Right ventricle myocardium inferior (tissue), 1 donor: ENCODE measurements at places on chromosomes 12 and 14. TPM values are rescaled to one million over a fixed set of nuclear protein-coding genes. Genes with fewer than 3 reads are reported as not detected.

The TAS2R14 gene
- total RNA-seq: 0.38 TPM

The HEATR5A gene
- 48.1 TPM for total RNA-seq

- DNase-seq: peak; percentile 70
These were observed 49.7 kb downstream of the CYP46A1 start for GRCh38 chr14:99733540-99734405.

- no peak for DNase-seq
These were observed 53.5 kb downstream of the ETV6 start for GRCh38 chr12:11702959-11703358.

DNA sequence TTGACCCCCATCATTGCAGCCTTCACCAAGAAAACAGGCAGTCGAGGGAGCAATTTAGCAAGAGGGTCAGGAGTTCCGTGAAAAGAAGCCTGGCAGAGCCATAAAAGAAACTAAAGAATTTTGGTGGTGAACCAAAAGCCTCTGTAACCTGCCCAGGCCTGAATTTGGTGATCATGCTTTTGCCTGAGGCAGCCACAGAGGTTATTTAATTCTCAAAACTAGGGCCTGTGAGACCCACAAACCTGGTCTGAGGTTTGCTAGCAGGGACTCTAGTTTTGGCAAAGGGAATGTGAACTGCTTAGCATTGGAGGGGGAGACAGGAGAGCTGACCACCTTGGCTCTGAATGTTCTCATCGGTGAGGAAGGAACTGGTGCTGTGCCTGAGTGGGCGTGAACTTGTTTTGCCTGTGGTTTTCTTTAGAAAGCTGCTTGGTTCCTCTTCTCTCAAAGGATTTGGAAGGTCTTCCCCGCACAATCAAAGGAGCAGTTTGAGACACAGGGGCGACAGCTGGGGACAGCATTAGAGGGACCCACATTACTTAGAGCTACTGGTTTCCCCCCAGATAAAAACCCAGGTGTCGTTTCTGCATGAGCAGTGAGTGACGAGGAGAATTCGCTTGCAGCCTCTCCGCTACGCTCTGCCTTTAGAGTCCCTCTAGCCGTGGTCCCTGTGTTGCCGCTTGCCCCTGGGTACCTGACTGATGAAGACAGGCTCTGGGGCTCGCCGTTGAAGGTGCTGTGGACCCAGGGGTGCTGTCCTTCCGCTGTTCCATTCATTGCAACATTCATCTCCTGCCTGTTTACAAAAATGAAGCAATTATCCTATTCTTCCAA is 12.6 kb upstream of the WNT5B start:
- no peak for DNase-seq

DNA sequence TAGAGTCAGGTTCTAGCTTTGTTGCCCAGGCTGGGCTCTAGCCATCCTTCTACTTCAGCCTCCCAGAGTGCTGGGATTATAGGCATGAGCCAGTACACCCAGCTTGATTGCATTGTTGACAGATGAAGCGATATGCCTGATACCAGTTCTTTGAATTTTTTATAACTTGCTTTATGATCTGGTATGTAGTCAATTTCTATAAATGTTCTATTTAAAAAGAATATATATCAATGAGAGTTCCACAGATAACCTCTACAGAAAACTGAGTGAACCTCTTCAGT is 99.8 kb downstream of the DIP2B start:
- no peak for DNase-seq

The PMEL gene
- not detected for total RNA-seq

- no peak for DNase-seq
These were observed 7.5 kb upstream of the ACTR6 start for GRCh38 chr12:100193085-100193484.

- no peak for DNase-seq
These were observed 17.3 kb downstream of the PPM1A start for GRCh38 chr14:60266021-60266937.

GRCh38 chr12:46553266-46553665 is 180.7 kb upstream of the SLC38A2 start:
- no peak for DNase-seq

DNA sequence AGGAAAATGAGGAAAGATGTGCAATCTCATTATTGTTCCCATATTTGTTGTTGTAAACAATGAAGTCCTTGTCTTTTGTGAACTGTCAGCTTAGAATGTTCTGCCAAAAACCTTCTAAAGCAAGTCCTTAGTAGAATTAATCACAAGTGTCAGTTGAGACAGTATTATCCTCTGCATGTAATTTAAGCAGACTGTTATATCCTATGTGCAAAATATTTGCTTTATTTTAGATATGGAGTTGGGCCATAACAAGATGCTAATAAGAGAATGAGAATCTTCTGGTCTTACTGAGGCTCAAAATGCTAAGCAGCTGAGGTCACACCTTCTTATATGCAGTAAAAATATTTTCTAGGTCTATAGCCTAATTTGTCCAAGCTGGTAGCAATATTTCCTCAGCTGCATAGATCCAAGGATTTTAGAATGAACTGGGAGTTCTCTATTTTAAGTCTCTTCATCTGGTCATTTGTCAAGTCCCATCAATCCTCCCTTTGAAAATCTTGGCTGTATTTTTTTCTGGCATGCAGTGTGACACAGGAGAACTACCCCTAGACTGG is 222.3 kb upstream of the NAV3 start:
- no peak for DNase-seq

DNA sequence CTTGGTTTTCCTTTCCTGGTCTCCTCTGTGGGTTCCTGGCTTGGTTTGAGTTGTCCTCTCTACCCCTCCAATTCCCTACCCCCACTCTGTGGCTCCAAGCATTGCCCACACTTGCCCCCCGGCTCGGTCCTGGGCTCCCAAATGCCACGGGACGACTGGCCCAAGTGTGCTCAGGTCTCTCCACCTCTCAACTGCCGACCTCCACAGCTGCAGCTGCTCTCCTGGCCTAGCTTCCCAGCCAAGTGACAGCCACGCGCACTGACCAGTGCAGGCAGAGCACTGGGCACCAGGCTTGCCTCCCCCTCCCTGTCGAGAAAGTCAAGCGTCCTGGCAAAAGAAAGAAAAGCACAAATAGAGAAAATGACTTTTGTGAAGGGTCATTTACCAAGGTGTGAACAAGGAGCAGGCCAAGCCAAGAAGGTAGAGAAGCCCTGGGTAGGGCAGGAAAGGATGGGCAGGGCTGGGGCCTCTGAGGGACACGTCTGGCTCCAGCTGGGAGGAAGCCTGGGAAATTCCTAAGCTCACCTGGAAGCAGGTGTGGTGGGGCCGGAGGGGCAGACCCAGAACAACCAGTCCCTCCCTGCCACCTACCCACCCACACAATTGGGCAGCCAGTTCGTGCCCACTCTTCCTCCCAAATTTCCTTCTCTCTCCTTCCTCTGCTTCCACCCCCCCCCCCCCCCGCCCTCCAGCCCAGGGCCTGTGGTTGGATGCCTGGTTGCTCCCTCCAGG is 1.8 kb upstream of the CEP170B start:
- DNase-seq: no peak

- no peak for DNase-seq
These were observed 383.7 kb downstream of the EGLN3 start for GRCh38 chr14:33567023-33567728.

GRCh38 chr12:41794336-41794735 is 350.3 kb downstream of the GXYLT1 start:
- DNase-seq: no peak

The FGF6 gene
- total RNA-seq: not detected

DNA sequence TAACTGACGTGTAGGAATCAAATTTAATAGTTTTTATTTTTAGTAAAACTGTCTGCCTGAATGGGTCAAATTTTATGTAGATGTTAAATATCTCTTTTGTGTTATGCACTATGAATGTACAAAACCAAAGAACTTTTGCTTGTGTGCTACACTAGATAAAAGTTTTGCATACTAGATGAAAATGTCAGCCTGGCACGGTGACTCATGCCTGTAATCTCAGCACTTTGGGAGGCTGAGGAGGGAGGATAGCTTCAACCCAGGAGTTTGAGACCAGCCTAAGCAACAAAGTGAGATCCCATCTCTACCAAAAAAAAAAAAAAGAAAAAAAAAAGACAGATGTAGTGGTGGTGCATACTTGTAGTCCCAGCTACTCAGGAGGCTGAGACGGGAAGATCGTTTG is 11.1 kb downstream of the AEBP2 start:
- no peak for DNase-seq

The BICD1 gene
- 4.2 TPM for total RNA-seq

The TMEM132C gene
- 2.6 TPM for total RNA-seq

- peak; percentile 85 for DNase-seq
These were observed 2.5 kb upstream of the CCND2 start for GRCh38 chr12:4270831-4271716.

- DNase-seq: peak; percentile 58
These were observed 377.5 kb downstream of the ALG10 start for GRCh38 chr12:34399631-34400410.

The KLHDC1 gene
- total RNA-seq: 7.1 TPM

DNA sequence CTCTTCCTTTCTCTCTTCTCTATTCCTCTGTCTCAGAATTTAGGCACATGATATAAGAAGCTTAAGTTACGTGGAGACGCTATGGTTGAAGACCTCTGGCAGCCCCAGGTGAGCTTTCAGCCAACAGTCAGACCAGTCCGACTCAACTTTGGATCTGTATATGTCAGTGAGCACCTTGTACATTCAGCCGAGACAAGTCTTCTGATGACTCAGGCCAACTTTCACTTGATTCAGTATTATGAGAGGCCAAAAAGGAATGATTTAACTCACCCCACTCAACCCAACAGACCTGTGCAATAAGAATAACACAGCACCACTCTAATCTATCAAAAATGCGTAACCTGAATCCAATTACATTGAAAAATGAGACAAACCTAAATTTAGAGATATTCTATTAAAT is 47.5 kb upstream of the FOXG1 start:
- DNase-seq: no peak

DNA sequence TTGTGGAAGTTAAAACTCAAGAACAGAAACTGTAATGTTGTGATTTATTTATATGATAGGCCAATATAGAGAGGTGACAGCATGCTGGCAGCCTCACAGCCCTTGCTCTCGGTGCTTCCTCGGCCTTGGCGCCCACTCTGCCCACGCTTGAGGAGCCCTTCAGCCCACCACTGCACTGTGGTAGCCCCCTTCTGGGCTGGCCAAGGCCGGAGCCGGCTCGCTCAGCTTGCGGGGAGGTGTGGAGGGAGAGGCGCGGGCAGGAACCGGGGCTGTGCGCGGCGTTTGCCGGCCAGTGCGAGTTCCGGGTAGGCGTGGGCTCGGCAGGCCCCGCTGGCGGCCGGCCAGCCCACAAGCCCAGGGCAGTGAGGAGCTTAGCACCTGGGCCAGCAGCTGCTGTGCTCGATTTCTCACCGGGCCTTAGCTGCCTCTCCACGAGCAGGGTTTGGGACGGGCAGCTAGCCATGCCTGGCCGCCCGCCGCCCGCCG is 65.8 kb upstream of the SLC8A3 start:
- DNase-seq: no peak

DNA sequence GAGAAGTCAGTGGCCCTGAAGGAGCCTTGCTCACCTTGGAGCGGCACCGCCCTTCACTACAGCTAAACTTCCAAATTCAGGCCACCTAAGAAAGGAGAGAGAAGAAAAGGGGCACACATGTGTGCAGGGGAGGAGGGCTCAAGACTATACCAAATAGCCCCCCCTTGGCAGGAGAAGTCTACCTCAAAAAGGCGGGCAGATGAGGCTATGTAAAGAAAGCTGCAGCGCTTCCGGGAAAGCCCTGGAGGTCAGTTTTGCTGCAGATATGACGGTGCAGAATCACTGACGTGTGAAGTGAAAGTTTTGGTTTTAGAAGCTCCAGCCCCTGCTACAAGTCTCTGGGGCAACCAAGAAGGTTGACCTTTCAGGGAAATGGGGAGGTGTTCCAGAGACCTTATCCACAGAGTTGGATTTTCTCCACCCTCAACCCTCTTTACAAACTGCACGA is 48.2 kb upstream of the PNMA1 start:
- DNase-seq: no peak

- no peak for DNase-seq
These were observed 121.8 kb downstream of the BBS10 start for GRCh38 chr12:76226397-76226796.

The IL26 gene
- not detected for total RNA-seq

DNA sequence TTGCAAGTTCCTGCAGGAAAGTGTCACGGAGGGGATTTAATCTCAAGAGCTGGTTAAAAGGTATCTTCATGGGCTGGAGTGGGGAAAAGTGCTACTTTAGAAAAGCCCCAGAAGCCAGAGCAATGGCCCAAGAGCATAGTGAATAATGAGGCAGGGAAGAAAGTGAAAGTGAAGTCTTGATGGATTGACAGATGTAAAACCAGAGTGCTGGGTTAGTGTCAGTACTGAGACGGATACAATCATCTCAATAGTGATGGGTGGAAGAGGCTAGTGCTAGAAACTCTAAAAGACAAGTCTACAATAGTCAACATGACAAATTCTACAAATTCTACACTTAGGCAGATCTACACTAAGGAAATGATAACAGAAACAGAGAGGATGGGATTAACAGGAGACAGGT is 68.1 kb downstream of the CIT start:
- DNase-seq: no peak

GRCh38 chr14:33655421-33655820 is 295.5 kb downstream of the EGLN3 start:
- DNase-seq: no peak

DNA sequence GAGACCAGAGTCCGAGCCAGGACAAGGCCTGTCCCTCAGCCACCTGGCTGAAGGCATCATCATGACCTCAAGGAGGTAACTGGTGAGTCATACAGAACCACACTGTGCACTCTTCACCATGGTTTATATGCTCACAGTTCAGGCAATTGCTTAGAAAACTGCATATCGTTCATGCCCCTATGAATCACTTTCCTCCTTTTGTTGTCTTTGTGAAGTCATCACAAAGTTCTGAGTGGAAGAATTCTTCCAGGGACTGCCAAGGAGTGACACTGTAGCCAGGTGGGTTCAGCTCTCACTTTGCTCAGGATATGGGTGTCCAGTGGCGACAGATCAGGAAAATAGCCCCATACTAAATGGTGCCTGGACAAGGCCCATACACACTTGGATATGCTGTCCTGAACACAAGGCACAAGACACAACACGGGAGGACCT is 92.5 kb downstream of the DPF3 start:
- no peak for DNase-seq

The INSM2 gene
- not detected for total RNA-seq

DNA sequence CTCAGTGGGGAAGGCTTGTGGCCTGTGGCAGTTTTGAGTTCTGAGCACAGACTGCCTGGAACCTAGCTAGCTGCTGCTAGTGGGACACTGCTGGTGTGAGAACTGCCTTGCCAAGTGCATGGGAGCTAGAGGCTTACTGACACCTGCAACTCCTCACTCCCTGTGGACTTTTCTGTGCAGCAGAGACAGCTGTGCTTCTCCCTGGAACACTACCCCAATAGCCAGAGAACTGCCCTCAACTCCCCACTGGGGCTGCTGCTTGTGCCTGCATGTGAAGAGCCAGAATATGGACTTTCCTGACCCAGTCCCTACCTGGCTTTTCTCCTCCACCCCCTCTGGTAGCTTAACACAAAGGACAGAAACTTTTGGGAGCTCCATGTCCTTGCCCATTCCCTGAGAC is 222.6 kb downstream of the ADGRD1 start:
- no peak for DNase-seq

The SMARCC2 gene
- total RNA-seq: 68.8 TPM

DNA sequence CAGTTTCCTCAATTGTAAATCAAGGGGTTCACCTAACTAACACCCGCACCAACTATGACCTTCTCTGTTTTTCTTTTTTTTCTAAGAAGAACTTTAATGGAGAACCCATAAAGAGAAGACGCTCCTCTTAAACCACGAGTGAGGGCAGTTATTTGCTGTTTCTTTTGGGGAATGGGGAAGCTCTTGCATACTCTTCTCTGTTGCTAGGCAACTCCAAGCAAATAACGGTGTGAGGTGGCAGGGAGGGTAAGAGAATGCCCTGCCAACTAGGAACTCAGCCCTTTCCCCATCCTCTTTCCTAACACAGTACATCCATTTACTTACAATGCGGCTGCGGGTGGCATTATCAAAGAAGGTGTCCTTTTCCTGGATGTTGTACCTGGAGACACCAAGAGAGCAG is 114.9 kb downstream of the ANO2 start:
- no peak for DNase-seq
